Erythroblast (primary cell): ENCODE measurements at places on chromosomes 7 and 10.

GRCh38 chr10:89857431-89858042, 156.1 kb downstream of the KIF20B start:
- DNase-seq = no peak

GRCh38 chr7:15327001-15327400, 234.8 kb downstream of the AGMO start:
- DNase-seq = no peak

DNA sequence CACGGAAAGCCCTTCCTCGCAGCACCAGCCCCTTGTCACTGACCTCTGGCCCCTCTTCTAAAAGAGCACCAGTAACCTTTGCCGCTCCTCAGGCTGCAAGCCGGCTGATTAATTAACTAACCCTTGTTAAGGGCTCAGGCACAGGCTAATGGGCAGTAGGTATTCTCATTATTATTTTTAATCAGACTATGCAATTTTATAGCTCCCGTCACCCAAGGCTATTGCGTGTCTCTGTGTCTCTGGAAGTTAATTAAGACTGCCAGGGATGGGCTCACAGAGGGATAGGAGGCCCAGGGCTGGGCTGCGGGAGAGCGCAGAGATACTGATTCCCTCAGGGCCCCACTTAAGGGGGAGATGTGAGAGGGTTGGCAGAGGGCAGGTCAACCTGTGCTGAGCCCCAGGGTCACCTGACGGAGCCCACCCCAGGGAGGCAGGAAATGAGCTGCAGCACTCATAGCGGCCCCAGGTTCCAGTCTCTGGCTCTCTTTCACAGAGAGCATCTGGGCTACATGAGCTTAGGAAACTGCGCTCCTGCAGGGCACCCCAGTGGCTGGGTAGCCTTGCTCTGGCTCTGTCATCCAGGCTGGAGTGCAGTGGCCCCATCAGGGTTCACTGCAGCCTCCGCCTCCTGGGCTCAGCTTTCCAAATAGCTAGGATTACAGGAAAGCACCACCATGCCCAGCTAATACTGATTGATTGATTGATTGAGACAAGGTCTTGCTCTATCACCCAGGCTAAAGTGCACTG, 92.2 kb upstream of the LRRC4 start:
- no peak for DNase-seq

- DNase-seq = no peak
Measured at GRCh38 chr10:43386981-43387677, 15.7 kb downstream of the FXYD4 start.

DNA sequence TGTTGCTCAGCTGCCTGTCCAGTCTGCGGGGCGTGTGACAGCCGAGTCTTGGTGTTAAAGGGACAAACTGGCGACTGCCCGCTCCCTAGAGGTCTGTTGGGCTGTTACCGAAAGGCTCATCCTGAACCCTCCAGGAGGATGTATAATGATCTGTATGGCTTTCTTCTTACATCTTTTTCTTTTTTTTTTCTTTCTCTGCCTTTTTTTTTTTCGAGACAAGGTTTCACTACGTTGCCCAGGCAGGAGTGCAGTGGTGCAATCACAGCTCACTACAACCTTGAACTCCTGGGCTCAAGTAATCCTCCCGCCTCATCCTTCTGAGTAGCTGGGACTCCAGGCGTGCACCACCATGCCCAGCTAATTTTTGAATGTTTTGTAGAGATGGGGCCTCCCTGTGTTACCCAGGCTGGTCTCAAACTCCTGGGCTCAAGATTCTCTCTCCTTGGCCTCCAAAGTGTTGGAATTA, 857 bp downstream of the INTS15 start:
- DNase-seq = no peak

DNA sequence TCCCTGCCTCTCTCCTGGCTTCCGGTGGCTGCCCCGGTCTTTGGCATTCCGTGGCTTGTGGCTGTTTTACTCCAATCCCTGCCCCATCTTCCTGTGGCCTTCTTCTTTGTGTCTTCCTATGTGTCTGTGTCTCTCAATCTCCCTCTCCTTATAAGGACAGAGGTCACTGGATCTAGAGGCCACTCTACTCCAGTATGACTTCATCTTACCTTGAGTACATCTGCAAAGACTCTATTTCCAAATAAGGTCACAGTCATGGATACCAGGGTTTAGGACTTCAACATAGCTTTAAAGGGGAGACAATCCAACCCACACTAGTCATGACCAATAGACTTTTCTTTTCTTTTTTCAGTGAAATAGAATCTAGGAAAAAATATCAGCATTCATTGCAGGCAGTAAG, 153.3 kb upstream of the INSYN2A start:
- no peak for DNase-seq

- no peak for DNase-seq
Measured at GRCh38 chr7:21617513-21617912, 74.7 kb downstream of the DNAH11 start.

DNA sequence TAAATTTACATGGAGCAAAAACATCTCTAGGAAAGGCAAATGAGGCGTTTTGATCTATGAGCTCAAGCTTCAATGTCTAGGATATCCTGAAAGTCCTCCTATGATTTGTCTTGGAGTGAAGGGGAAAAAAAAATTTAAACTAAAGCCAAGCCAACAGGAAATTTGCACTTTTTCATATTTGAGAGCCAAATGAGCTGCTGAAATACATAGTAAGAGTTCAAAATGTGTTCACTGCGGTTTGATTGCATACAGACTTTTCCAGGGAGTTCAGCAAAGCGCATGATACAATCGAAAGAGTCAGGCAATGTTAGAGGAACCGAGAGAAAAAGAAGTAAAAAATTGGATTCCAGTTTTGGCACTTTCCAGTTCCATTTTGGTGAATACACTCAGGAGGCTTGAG, 633.4 kb upstream of the MGMT start:
- DNase-seq = no peak

- DNase-seq = peak; percentile 35
Measured at GRCh38 chr10:14185316-14186045, 145.2 kb downstream of the FRMD4A start.

- DNase-seq = no peak
Measured at GRCh38 chr7:22386206-22386858, 29.4 kb upstream of the RAPGEF5 start.

DNA sequence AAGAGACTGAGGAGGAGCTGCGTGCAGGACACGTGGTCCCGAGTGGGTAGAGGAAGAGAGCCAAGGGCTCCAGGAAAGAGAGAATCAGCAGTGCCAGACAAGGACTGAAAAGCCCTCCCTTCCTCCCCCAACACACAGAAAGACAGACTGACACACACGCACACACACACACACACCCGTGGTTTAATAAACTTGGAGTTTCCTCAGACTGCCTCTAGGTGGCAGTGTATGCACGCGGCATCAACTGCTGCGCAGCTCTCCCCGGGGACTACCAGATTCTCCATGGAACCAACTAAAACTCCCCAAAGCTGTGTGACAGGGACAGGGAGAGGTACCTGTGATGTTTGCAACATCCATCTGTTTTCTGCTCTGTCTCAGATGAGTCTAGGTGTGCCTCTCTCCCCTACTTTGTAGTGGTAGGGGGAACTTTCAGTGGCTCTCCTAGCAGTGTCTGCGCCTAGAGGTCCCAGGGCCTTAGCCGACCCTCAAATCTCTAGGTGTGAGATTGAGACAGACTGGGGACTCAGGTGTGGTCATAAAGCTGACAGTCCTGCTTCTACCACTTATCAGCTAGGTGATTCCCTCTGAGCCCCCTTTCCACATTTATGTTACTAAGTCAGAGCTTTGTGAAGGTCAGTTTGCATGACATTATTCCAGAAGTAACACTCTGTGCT, 9.3 kb upstream of the TSPAN14 start:
- DNase-seq = peak; percentile 78

- DNase-seq = peak; percentile 15
Measured at GRCh38 chr7:20114468-20114867, 102.7 kb downstream of the MACC1 start.

GRCh38 chr7:93092757-93093370, 24.9 kb downstream of the SAMD9 start:
- DNase-seq = peak; percentile 34

DNA sequence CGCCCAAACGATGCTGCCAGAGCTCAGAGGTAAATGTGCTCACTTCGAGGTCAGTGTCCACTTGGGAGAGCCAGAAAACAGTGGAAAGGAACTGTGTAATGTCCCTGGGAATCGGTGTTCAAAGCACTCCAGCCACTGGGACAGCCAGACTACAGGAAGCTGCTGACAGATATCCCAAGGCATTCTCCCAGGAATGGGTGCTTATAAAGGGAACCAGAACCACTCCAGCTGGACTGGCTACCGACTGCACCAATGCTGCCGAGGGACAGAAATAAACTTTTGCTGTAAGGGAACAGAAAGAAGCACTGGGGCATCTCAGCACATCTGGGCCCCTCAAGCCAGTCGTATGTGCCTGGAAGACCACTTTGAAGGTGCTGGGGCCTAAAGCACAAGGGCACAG, 76.7 kb downstream of the ATXN7L1 start:
- no peak for DNase-seq

DNA sequence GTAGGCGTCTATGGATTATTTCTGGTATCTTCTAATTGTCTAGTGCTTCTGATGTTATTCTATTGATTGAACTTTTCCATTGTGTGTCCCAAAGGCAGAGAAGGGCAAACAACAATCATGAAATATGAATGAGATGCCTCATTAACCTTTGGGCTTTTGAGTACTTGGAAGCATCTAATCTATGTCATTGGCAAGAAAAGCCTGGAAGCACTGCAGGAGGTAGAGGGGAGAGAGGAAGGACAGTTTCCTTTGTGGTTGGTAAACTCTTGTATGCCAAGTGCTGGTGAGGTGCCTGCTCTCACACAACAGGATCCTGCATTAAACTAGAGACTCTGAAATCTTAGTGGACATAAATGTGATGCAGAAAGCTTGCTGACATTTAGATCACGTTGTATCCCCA, 155.2 kb upstream of the TPK1 start:
- DNase-seq = no peak

DNA sequence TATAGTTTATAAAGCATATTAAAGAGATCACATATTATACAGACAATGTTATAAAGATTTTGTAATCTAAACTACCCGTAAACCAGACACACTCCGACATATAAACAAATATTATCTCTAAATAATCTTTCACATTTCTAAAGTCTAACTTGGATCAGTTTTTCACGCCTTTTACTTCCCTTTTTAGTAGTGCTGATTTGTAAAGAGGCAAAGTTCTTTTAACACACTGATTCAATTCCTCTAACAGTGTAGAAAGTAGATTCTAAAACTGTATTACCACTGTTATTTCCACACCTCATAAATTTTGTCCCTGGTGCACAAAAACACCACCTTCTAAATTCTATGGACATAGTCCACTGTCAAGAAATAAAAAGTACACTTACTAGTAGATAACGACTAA, 230.9 kb downstream of the DOCK4 start:
- no peak for DNase-seq

GRCh38 chr10:32367793-32368453, 21.0 kb upstream of the EPC1 start:
- peak; percentile 90 for DNase-seq

GRCh38 chr10:21330628-21331020, 194.9 kb downstream of the SKIDA1 start:
- DNase-seq = no peak

DNA sequence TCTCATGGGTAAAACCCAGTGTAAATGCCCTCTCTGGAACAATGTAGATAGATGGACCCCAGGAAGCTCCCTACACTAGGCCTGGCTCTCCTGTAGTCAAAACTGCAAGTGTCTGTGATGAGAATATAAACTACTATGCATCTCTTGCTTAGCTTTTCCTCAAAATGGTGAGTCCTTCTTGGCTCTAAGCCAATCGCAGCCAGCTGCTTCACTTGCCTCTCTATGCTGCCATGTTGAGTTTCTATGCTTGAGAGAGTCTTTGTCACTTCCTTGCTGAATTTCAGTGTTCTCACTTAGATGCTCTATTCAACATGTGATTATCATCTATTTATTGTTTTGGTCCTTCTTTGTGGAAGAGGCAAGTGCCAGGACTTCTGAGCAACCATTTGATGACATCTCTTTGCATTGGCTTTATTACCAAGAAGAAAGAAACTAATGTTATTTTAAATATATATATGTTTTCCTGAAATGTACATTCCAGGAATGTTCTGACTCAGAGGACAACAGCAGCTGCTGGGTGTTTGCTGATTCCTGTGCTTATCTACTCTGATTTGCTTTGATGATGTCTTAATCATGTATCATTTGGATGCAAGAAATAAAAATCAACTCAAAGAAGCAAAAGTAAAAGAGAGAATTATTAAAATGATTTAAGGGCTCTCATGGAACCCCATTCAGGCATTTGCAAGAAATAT, 16.6 kb downstream of the TAS2R40 start:
- DNase-seq = no peak

DNA sequence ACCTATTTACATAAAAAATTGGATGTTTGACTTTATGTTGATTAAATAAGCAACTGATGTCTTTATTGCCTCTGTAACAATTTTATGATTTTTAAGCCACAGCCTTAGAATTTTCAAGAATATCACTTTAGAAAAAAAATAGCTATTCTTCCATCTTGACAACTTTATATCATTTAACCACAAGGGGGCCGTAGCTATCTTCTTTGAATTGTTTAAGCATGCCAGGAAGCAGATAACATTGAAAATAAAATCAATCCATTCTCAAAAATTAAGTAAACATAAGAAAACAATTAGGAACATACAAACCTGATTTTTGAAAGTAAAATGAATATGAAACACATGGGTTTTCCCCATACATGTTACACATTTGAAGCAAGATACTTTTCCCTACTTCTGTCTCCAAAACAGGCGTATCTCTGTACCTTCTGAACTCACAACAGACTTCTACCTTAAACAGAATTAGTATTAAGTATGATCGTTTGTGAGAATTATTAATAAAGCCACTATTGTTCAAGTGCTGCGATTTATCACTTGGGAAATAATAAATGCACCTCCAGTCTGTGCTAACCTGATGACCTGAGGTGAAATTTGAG, 209.0 kb downstream of the CACNA2D1 start:
- DNase-seq = peak; percentile 15

DNA sequence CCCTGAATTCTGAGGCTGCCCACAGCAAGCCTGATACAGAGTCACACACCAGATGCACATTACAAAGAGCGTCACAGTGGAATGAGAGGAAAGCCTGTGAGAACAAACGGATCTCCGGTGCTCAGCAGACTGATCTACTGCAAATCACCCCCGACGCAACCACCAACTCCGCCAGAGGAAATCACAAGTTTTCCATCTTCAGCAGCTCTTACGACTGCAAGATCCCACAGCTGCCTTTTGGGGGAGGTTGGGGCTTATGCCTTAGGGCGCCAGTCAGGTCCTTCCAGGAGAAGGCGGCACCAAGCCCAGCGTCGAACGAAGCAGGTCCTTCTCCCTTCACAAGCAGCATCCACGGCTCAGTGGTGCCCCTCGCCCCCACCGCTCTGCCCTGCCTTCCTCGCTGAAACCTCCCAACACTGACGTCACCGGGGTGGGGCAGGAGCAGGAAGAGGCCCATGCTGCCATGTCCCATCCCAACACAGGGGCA, 32.5 kb downstream of the PTPRN2 start:
- no peak for DNase-seq
